ENCODE measurements at places on chromosomes 6 and 20.

DNA sequence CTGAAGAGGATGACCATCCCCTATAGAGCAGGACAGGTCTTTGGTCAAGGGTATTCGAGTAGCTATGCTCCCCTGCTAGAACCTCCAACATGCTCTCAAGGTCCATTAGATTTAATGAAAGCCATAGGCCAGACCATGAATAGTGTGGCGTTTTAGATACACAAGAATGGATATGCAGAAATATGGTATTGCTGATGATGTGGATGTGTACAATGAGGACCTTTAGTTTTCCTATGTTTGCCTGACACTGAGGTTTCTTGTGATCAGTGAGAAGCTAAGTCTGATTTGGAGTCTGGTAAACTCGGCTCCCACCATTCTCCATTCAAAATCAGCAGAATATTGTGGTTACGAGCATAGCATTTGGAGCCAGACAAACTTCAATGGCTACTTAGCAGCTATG is 125.6 kb downstream of the TSHZ2 start:
- no peak for DNase-seq

DNA sequence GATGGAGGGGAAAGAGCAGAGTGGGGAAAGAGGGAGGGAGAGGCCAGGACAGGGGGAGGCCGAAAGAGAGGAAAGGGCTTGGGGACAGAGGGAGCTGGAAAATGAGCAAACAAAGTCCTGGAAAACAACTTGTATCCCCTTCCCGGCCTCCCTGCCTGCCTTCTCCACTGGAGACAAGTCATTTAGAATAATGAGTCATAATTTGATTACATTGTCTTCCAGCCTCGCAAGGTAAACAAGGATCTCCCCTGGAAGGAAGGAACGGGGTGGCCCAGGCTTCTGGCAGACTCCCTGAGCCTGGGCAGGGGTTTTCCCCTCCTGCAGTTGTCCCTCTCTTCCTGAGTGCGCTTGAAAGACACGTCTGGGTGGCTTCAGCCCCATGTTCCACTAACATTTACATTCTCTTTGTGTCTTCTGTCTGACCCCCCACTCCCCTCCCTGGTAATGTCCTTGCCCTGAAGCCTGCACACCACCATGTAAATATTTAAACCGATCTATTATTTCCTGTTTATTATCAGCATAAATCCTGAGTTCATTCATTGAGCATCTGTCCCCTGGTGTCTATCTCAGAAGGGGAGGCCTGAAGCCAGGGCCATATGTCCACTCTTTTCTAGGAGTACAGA is 12.1 kb upstream of the MRPS18A start:
- DNase-seq, result no peak

GRCh38 chr6:119590066-119590465 is 240.5 kb upstream of the MAN1A1 start:
- no peak for DNase-seq

- no peak for DNase-seq
These were observed 24.2 kb upstream of the PAQR8 start for GRCh38 chr6:52337633-52338290.
